ENCODE measurements at places on chromosomes 12 and 14. TPM values are rescaled to one million over a fixed set of nuclear protein-coding genes. Genes with fewer than 3 reads are reported as not detected.

The MAP3K9 gene
- total RNA-seq: 0.14 TPM

The SLC35E3 gene
- 3.1 TPM for total RNA-seq

The RHOF gene
- 4.4 TPM for total RNA-seq

The UNC119B gene
- 16.5 TPM for total RNA-seq

The COQ5 gene
- total RNA-seq: 37.7 TPM

The TMPRSS12 gene
- total RNA-seq: not detected

The BMP4 gene
- total RNA-seq: 11.5 TPM

The KCNK10 gene
- total RNA-seq: not detected

The CLEC1B gene
- not detected for total RNA-seq

The KRT80 gene
- total RNA-seq: under 0.01 TPM

The C12orf54 gene
- not detected for total RNA-seq

The MSRB3 gene
- total RNA-seq: 43.9 TPM

Data from smooth muscle cell of bladder (primary cell).